ENCODE measurements at places on chromosomes 4 and X. TPM values are rescaled to one million over a fixed set of nuclear protein-coding genes. Genes with fewer than 3 reads are reported as not detected.
A peak's percentile ranks its signal among the peaks of the same experiment; 100 is the strongest.

DNA sequence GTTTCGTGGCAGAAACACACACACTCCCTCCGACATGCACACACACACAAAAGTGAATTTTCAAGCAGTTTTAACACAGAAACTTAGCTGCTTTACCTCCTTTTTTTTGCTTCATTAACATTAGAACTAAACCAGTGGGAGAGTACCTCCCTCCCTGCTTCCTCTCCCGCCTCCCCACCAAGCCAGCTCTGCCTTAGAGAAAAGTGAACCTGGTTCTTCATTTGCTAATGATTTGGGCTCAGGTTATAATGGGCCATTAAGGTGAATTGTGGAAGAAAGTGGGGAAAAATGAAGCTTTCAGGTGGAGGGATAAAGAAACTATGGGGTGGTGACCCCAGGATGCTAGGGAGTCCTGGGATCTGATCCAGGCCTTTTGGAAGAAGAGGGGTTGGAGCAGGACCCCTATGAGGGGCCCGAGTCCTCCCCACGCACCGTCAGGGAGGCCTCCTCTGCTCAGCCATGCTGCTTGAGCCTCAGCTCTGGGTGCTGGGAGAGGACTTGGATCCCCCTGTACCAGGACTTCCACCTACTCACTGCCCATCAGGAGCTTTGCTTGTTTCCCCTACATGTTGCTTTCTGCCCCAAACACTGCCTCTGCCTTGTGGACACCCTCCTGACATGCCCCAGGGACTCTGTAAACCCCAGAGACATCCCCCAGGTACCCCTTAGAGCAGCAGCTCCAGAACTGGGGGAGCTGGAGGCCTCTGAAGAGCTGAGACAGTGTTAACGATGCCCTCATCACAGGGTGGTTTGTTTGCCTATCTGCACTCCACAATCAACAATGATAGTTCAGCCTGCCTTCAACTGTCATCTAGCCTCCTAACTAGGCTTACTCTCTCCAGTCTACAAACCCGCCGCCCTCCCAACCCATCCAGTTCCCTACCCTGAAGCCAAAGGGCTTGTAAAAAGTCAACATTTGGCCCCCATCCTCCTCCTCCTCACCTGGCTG, 6.5 kb upstream of the JADE1 start:
- H3K36me3 ChIP-seq: no peaks in the 10 kb centered on the region
- no peaks in the 10 kb centered on the region for H3K27me3 ChIP-seq
- no peak for DNase-seq
- no peaks in the 10 kb centered on the region for H3K4me1 ChIP-seq
- H3K27ac ChIP-seq: no peak overlapping the region
- no peak overlapping the region for H3K4me3 ChIP-seq

DNA sequence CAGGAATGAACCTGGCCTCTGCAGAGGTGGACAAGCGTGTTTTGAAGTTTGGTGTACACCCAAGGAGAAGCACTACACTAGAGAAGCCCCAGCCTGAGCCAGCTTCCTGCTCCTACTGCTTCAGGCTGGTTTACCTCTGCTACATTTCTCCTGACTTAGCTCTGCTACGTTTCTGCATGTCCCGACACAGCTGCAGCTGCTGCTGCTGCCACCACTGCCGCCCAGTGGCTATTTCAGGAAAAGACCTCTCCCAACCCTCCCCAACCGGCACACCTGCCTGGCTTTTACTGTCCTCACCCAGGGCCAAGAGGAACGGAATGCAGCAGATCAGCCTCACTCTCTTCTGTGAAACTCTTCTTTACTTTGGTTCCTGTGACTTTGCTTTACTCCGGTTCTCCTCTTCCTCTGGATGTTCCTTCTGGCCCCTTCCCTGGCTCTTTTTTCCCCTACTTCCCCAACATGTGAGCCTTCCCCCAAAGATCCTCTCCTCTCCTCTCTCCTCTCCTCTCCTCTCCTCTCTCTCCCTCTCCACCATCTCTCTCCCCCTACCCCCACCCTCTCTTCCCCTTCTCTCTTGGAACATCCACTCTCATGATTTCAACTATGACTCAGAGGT, 3.1 kb upstream of the P2RY4 start:
- no peak overlapping the region for H3K27ac ChIP-seq
- no peaks in the 10 kb centered on the region for H3K4me1 ChIP-seq
- H3K27me3 ChIP-seq: peaks cover 3% of the 10 kb centered on the region
- H3K36me3 ChIP-seq: no peaks in the 10 kb centered on the region

DNA sequence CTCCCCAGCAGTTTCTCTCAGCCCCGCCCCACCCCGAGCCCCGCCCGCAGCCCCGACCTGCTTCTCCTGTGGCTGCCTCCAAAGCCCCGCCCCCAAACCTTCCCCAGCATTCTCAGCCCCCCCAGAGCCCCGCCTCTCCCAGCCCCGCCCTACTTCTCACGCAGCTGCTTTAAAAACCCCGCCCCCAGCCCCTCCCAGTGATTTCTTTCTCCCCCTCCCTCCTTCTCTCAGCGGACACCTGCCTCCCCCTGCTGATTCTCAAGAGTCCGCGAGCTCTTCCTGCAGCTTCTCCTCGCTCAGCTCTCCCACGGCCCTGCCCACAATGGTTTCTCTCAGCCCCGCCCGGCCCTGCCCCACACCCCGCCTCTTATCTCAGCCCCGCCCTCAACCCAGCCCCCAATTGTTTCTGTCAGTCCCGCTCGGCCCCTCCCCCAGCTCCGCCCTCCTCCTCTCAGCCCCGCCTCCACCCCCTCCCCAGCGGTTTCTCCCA, 636 bp upstream of the EOLA1 start:
- peak overlapping the region; percentile 88 for H3K27ac ChIP-seq
- DNase-seq: peak; percentile 87
- H3K27me3 ChIP-seq: no peaks in the 10 kb centered on the region
- H3K36me3 ChIP-seq: no peaks in the 10 kb centered on the region
- H3K4me3 ChIP-seq: peak overlapping the region; percentile 58
- H3K4me1 ChIP-seq: no peaks in the 10 kb centered on the region

DNA sequence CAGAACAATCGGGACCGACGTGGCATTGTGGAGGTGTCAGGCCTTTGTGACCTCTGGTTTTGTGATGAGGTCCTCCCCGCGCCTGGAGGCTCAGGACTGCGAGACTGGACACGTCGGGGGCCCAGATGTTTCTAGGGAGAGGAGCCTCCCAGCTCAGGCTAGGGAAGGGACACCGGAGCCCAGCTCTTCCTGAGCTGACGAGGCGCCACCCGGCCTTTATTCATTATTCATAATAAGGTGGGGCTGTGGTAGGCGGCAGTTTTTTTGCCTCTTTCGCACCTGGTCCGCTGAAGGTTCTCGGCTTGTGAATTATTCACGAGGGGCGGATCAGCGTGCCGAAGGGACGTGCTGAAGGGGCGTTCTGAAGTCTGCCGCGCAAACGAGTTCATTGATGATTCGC, 2.3 kb upstream of the UBA1 start:
- no peaks in the 10 kb centered on the region for H3K27me3 ChIP-seq
- peaks cover 22% of the 10 kb centered on the region for H3K4me1 ChIP-seq
- no peaks in the 10 kb centered on the region for H3K36me3 ChIP-seq

DNA sequence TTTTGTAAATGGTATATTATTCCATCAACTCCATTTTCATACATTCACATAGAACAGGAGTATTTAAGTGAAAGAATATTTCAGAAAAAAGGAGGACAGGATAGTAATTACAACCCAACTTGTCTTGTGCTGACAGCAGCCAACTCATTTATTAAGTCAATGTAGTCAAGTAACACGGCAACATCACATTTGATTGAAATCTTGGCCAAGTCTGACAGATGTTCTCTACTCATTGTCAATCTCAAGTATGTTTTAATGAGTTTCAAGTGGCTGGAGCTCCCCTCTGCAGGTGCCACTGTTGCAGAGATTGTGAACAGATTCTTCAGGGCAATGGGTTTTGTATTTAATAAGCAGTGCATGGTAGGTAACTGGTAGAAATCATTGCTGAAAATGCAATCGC, 332.5 kb downstream of the C4orf33 start:
- H3K27ac ChIP-seq: no peak overlapping the region
- H3K4me3 ChIP-seq: no peak overlapping the region
- no peaks in the 10 kb centered on the region for H3K27me3 ChIP-seq
- no peaks in the 10 kb centered on the region for H3K4me1 ChIP-seq
- no peaks in the 10 kb centered on the region for H3K36me3 ChIP-seq

GRCh38 chr4:13413729-13414437, 70.3 kb downstream of the RAB28 start:
- DNase-seq: no peak
- H3K4me1 ChIP-seq: peaks cover 5% of the 10 kb centered on the region
- no peaks in the 10 kb centered on the region for H3K27me3 ChIP-seq
- no peak overlapping the region for H3K4me3 ChIP-seq

The FOXR2 gene
- not detected for total RNA-seq

The YIPF6 gene
- 27.5 TPM for total RNA-seq

DNA sequence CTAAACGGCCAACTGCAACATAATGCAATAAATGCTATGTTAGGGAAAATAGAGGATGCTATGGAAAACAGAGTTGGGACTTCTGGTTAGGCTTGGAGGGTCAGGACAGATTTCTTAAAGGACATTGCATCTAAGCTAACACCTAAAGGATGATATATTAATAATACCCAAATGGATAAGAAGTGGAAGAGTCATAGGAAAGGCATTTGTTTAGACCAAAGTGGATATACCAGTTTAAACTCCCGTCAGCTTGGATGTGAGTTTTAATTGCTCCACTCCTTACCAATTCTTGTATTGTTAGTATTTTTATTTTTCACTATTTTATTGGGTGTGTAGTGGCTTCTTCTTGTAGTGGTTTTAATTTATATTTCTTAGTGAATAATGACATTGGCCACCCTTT, 93.9 kb downstream of the PTPN13 start:
- no peaks in the 10 kb centered on the region for H3K27me3 ChIP-seq
- no peak overlapping the region for H3K4me3 ChIP-seq
- H3K27ac ChIP-seq: no peak overlapping the region

The SLC34A2 gene
- total RNA-seq: 7.6 TPM

- H3K4me3 ChIP-seq: no peak overlapping the region
- H3K27ac ChIP-seq: no peak overlapping the region
- H3K4me1 ChIP-seq: no peaks in the 10 kb centered on the region
- no peak for DNase-seq
- H3K27me3 ChIP-seq: no peaks in the 10 kb centered on the region
- H3K36me3 ChIP-seq: no peaks in the 10 kb centered on the region
Observed at GRCh38 chr4:14743601-14744000, 258.7 kb upstream of the CPEB2 start.

DNA sequence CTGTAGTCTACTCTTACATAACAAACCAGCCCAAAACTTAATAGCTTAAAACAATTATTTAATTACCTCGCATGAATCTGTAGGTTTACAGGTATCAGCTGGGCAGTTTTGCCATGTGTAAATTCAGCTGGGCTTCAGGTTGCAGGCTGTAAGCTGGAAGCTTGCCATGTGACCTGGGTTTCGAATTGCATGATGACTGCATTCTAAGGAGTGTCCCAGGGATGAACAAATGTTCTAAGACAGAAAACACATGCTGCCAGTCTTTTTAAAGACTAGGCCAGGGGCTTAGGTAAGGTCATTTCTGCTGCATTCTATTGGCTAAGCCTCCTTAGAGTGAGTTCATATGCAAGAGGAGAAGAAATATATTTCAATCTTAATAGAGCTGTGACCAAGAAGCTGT, 44.8 kb downstream of the GRIA2 start:
- no peaks in the 10 kb centered on the region for H3K36me3 ChIP-seq
- DNase-seq: no peak
- H3K4me1 ChIP-seq: no peaks in the 10 kb centered on the region

DNA sequence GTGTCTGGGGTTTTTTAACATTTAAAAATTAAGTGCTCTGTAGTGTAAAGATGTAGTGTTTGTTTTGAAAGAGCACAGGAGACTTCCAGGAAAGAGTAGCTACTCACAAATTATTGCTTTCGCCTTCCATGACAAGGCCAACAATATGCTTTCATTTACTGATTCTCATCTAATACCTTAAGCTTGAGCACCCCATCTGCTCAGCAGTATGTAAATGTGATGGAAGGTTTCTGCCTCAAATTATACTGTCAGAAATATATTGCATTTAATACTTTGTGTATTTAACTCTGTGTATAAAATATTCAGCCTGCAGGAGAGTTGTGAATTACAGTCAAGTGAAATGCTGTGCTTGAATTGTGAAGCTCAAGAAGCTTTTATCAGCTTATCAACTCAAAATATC, 296.3 kb upstream of the ATOH1 start:
- DNase-seq: no peak
- H3K4me1 ChIP-seq: no peaks in the 10 kb centered on the region
- no peaks in the 10 kb centered on the region for H3K36me3 ChIP-seq
- H3K4me3 ChIP-seq: no peak overlapping the region
- no peak overlapping the region for H3K27ac ChIP-seq

DNA sequence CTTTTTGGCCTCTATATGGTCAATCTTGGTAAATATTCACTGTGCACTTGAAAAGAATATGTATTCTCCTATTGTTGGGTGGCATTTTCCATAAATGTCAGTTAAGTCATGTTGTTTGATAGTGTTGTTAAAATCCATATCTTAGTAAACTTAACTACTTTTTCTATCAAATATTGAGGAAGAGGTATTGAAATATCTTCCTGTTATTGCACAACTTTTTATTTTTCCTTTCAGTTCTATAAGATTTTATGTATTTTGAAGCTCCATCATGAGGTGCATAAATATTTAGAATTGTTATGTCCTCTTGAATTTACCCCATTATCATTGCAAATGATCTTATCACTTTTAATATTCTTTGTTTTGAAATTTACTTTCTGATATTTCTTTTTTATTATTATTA, 3.4 kb downstream of the GK2 start:
- DNase-seq: no peak
- H3K27me3 ChIP-seq: no peaks in the 10 kb centered on the region
- no peak overlapping the region for H3K27ac ChIP-seq
- H3K4me3 ChIP-seq: no peak overlapping the region

DNA sequence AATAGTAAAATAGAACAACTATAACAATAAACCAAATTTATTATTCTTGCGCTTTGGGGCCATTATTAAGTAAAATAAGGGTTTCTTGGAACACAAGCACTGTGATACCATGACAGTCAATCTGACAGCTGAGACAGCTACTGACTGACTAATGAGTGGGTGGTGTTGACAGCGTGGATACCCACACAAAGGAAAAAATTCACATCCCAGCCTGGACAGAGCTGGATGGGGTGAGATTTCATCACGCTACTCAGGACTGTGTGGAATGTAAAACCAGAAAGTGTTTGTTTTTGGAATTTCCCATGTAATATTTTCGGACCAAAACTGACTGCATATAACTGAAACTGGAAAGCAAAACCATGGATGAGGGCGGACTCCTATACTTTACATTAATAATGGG, 48.8 kb downstream of the IGFBP7 start:
- H3K4me3 ChIP-seq: no peak overlapping the region
- no peak for DNase-seq
- H3K27me3 ChIP-seq: no peaks in the 10 kb centered on the region
- no peaks in the 10 kb centered on the region for H3K4me1 ChIP-seq
- H3K27ac ChIP-seq: no peak overlapping the region
